ENCODE measurements at places on chromosomes 3 and 15.

GRCh38 chr3:196193736-196194541, 17.3 kb downstream of the ZDHHC19 start:
- DNase-seq, result no peak

GRCh38 chr15:98226578-98226977, 266.1 kb downstream of the ARRDC4 start:
- no peak for DNase-seq

GRCh38 chr15:49382394-49382793, 40.6 kb upstream of the FGF7 start:
- DNase-seq, result no peak

DNA sequence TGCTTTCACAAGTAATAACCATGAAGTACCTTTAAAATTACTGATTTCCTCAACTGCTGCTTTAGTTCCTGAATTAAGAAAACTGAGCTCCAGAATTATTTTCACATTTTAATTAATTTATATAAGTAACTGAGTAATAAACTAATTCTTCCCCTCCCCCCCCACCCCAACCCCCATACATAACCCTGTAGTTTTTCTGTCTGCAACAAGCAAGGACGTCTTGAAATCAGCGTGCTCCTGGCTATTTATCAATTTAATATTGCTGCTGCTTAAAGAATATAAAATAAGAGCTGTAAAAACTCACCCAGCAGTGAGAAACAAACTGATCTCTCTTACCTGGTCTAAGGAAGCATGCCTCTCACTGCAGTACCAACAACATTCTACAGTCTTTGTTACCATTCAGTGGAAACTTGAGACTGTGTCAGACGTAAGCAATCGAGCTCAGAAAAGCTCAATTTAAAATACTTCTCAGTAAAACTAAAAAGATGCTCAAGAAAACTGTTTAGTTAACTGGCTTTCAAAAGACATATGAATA, 121.0 kb downstream of the TFDP2 start:
- DNase-seq, result no peak

DNA sequence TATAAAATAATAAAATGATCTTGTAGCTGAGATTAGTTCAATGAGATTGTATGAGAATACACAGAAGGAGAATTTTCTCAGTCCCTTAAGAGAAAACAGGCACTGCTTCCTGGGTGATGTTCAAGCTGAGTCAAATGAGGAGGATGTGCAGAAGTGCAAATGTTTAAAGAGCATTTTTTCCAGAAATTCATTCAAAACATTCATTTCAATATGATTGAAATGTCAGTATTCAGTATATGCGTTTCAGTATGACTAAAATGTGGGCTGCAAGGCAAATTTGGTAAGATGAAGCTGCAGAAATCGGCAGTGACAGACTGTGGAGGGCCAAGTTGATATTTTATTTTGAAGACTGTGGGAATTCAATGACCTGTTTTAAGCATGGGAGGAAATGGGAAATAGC, 19.3 kb upstream of the PYDC2 start:
- DNase-seq, result no peak

DNA sequence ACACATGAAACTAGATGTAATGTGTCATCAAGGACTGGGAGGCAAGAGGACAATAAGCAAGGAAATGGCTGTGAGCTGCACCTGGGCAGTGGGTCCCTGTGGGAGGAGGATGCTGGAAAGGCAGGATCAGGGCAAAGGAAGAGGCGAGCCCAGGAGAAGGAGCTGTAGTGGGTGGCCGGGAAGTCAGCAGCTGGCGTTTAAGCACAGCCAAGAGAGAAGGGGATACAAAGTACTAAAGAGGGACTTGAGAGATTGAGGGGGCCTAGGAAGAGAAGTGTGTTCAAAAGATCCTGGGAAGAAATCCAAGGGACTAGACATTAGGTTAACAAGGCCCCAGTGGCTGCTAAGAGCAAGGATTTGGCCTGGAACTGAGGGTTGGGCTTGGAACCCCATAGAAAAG, 188.5 kb upstream of the SLC24A5 start:
- no peak for DNase-seq

- DNase-seq, result peak; percentile 28
Measured at GRCh38 chr3:108780235-108780634, 23.0 kb upstream of the RETNLB start.

- no peak for DNase-seq
Measured at GRCh38 chr3:14248477-14248848, 69.8 kb downstream of the LSM3 start.

GRCh38 chr15:75349851-75350588, 3.2 kb downstream of the NEIL1 start:
- peak; percentile 63 for DNase-seq

DNA sequence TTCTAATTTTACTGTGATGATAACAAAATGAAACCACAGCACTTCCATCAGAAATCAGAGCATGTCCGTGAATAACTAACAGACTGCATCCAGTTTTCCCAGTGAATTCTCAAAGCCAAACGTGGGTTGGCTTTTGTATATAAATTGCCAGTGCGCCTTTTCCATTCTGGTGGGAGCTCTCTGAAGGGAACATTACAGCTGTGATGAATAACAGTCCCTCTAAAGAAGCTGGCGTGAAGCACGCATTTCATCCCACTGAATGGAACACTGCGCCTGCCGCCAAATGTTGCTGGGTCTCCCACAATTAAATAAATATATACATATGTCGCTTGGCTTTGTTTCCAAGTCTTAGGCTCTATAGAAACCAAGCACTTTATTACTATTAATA, 113.0 kb upstream of the PFN2 start:
- DNase-seq, result no peak
